CD4-positive, alpha-beta T cell (primary cell): ENCODE measurements at places on chromosomes 2 and 18. TPM values are rescaled to one million over a fixed set of nuclear protein-coding genes. Genes with fewer than 3 reads are reported as not detected.

- DNase-seq, result no peak
These were observed 33.4 kb upstream of the ZNF396 start for GRCh38 chr18:35410561-35410960.

DNA sequence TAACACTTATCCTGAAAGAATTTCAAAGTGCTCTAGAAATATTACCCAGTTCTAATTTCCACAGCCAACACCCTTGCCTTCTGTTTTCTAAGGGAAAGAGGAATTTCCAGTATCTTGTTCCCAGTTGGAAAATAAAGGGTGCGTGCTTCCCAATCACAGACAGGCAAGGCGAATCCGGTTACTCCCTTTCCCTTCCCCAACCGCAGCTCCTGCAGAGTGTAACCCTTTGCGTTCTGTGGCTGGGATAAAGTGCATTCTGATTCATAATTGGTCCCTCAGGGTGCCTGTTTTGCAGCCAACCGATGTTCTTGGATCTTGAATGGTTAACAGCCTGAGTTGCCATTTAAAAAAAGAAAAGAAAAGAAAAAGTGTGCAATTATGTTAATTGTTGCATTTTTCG lies 40.6 kb upstream of the PGAP1 start:
- no peak for DNase-seq

Gene SCN7A
- not detected for total RNA-seq

DNA sequence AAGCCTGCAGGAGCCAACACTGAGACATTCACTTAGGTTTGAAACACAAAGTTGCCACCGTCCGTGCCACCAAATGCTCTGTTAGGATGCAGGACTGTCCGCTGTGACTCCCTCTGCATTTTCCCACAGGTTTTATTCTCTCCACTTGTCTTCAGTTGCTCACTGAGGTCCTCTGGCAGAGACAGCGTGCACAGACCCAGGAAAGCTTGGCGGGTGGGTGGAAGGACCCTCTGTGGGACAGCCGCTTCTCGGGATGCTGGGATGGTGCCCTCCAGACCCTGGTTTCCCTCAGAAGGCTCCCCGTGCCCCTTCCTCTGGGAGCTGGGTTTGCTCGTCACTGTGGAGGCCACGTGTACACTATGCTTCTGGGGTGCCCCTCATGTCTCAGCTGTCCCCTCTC lies 733.6 kb downstream of the GALR1 start:
- DNase-seq, result no peak

DNA sequence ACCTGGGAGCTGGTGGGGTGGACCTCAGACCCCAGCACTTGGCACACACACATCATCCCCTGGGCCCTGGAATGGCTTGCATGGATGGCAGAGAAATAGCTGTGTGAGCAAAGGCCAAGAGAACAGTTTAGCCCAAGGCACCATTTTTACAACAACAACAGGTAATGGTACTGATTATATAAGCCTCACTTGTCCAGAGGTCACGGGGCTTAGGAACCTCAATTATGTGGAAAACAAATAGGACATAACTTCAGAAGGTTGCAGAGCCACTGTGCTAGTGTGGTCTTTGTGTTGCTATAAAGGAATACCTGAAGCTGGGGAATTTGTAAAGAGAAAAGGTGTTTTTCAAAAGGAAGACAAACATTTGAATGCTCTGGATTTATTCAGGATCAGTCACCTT lies 13.2 kb downstream of the STEAP3 start:
- DNase-seq, result no peak

DNA sequence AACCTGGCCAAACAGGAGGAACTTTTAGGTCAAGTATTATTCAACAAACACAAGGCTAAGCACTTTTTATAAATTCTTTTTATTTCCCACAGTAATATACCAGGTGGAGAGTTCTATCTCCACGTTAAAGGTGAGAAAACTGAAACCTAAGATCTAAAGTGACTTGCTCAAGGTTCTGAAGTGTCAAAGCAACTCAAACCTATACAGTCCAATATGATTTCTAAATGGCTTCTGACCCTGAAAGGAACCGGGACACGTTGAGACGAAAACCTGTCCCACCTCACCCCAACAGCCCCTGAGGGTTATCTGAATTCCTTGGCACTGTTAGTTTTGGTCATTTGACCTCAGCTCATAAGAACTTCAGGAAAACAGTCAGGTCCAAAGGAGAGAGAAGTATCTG lies 814.5 kb upstream of the LRATD1 start:
- no peak for DNase-seq

Gene FOXD4L1
- total RNA-seq, result not detected

Gene CEBPZ
- total RNA-seq, result 92.3 TPM

GRCh38 chr18:58513615-58514335 lies 115.1 kb downstream of the ALPK2 start:
- DNase-seq, result no peak

Gene TTC32
- 53.1 TPM for total RNA-seq

Gene MDH1B
- total RNA-seq, result 0.25 TPM

- DNase-seq, result no peak
These were observed 351.3 kb upstream of the RAB12 start for GRCh38 chr18:8257851-8258434.

DNA sequence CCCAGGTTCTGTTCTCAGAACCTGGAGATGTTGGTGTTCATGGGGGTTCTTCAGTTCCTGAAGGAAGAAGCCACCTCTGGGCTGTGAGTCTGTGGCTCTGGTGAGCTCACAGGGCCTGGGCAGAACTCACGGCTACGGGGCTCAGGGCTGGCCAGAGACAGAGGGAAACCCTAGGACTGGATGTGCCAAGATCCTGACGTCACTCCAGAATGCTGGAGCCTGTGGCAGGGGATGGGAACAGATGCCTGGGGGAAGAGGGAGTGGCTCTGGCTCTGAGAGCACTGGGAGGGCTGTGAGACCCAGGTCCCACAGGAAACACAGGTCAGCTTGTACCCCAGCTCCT lies at the start of gene OTOF:
Gene OTOF (minus strand): TSS at position 214 of the 343 bp plus-strand sequence.
- no peak for DNase-seq

DNA sequence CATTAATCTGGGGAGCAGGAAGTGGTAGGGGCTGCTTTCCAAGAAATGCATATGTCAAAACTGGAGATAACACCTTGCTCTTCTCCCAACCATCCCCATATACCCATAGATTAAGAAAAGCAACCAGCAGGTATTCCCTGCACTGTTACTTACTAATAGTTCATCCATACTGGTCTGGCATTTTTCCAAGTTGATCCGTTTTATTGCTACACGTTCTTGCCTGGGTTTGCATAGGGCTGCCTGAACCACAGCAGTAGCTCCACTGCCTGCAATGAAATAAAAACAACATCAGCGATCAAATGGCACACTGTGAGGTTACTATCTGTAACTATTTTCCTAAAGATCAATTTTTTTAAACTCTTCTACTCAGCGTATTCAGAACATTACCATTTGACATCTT lies 65.6 kb downstream of the STK39 start:
- no peak for DNase-seq

Gene POTEC
- total RNA-seq, result not detected

GRCh38 chr2:227221120-227221519 lies 56.7 kb downstream of the COL4A3 start:
- DNase-seq, result no peak

DNA sequence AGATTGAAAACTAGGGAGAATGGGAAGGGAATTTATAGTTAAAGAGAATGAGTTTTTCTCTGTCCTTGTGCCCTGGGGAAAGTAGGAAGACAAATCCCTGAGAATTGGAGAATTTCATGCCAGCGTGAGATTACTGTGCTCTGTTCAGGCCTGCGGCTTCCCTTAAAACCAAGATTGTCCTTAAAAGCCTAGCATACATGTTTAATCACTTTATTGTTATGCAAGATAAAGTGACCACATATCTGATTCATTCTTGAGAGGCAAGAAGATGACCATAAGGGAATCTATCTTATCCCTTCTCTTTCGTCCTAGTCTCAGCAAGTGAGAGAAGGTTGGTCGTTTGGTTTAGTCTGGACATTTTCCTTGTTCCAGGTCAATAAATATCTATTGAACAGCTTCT lies 75.9 kb downstream of the ADCYAP1 start:
- no peak for DNase-seq

- DNase-seq, result no peak
These were observed 42.9 kb downstream of the TMEM37 start for GRCh38 chr2:119474371-119475224.

- DNase-seq, result no peak
These were observed 240.1 kb upstream of the MEX3C start for GRCh38 chr18:51437280-51438271.

Gene TCF23
- total RNA-seq, result not detected

DNA sequence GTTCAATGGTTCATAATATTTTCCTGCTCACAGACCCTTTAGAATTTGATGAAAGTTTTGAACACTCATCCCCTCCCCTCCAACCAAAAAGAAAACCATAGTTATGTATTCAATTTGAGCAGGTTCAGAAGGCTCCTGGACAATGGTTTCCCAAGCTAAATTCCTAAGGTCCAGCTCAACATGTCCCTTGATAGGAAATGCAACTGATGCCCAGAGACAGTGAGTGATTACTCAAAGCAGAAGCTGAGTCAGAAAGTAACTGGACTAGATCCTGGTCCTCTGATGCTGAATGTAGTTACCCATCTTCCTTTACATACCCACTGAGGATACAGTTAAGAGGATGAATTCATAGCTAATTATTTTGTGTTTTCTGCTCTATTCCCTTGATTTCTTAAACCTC lies 218.9 kb upstream of the NCKAP5 start:
- DNase-seq, result no peak

DNA sequence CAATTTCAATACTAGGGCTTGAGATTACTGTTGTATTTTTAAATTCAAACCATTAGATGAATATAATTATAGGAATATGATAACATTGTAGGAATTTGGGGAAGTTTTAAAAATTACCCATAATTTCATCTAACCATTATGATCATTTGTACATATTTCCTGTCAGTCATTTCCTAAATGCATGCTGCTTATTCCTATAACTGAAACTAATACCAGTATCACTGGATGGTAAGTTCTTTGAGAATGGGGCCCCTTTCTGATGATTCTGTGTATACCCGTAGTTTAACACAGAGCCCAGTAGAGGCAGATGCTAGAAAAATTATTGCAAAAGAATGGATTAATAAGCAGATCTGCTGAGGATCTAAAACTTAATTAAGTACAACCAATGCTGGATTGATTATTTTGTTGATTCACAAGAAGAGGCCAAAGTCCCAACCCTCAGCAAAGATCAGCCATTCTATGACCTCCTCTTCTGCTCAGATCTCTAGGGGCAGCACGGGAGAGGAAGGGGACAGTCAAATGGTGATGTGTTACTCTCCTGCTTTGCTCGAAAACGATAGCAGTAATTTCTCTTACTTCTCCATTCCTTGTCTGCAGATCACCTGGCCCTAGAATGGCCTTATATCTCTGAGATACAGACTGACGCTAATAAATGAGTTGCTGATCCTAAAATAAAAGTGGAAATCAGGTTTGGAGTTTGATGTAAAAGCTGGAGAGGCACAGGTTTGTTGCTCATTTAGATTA lies 69.5 kb upstream of the PELI1 start:
- DNase-seq, result no peak

Gene CCBE1
- not detected for total RNA-seq
